Activated T-cell treated with anti-CD3 and anti-CD28 coated beads for 1 hour (primary cell): ENCODE measurements at places on chromosomes 2 and 18.

DNA sequence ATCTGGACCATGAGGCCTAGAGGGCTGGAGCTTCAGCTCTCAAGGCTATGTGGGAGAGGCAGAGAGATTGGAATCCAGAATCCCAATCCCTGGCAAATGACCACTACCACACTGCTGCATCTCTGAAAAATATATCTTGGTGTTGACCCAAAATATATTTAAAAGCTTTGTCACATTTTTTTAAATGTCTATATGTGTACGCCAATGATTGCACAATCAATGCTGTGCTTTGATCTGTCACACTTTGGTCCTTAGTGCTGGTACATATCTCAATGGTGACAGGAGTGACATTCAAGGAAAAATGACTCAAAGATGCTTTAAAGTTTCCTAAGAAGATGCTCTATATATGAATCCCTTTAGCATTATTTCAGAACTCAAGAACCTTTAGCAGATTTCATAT lies 31.7 kb upstream of the NEDD4L start:
- no peak for DNase-seq

- no peak for DNase-seq
Measured at GRCh38 chr2:202564226-202564625, 70.5 kb upstream of the FAM117B start.

DNA sequence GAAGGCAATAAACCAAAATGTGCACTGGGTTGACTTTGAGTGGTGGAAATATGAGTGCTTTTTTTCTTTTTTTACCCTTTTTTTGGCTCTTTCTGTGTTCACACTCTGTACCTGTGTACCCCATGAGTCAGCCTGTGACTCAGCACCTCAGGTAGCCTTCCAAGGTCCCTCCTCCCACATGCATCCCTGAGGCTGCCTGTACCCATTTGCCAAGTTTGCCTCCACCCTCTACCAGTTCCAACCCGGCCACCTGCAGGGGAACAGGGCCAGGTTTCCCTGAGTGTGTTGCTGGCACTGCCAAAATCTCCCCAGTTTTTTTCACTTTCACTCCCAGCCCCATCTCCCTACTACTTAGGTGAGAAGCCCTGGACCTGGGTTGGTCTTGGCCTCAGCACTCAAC lies 14.0 kb downstream of the CXCR1 start:
- DNase-seq, result no peak

GRCh38 chr18:6956495-6956894 lies 161.1 kb downstream of the LAMA1 start:
- no peak for DNase-seq

- DNase-seq, result no peak
Measured at GRCh38 chr2:184154438-184154837, 443.9 kb upstream of the ZNF804A start.

GRCh38 chr18:57959278-57959677 lies 84.7 kb upstream of the NEDD4L start:
- no peak for DNase-seq

DNA sequence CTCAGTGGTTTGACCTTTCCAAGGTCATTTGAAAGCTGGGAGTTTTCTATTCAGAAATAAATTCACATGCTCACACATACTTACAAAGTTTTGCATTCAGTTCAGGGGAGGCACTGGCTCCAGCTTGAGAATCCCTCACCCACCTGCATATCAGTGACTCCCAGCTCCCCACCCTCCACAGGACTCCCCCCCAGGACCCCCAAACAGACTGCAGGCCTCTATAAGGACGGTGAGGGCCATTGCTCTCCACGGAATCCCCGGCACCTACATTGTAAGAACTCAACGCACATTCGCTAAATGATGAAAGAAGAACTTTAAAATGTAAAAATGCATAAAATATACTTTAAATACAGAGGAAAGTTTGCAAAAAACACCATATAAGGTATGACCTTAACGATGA lies 97.2 kb upstream of the TEX51 start:
- DNase-seq, result no peak

DNA sequence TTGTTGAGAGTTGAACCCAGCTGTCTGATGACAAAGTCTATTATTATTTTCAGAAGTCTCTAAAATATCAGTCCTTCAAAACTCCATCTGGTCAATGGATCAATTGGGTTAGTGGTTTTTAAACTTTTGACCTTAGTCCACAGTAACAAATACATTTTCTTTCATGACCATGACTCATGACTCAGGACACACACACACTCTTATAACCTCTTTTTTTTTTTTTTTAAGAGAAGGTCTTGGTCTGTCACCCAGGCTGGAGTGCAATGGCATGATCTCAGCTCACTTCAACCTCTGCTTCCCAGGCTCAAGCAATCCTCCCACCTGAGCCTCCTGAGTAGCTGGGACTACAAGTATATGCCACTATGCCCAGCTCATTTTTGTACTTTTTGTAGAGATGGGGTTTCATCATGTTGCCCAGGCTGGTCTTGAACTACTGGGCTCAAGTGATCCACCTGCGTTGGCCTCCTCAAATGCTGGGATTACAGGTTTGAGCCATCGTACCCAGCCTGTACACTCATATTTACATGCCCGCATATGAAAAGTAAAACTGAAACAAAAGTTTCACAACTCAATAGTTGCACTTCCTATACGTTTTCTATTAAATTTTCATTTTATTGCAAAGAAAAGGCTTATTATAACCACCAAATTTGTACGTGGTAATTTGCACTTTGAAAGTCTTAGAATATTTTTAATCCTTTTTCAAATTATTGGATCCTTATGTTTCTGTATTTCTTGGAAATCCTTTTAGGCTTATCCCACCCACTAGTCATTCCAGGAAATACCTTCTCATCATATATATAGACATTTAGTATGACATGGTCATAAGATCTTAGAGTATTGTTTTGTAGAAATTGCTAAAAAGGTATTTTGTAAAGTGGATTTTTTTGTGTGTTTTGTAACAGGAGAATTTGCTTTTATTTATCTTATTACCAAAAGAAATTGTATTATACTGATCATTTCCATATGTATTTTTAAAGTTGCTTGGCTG lies 199.0 kb downstream of the LPIN1 start:
- no peak for DNase-seq

GRCh38 chr2:171836146-171836910 lies 57.7 kb downstream of the SLC25A12 start:
- no peak for DNase-seq

DNA sequence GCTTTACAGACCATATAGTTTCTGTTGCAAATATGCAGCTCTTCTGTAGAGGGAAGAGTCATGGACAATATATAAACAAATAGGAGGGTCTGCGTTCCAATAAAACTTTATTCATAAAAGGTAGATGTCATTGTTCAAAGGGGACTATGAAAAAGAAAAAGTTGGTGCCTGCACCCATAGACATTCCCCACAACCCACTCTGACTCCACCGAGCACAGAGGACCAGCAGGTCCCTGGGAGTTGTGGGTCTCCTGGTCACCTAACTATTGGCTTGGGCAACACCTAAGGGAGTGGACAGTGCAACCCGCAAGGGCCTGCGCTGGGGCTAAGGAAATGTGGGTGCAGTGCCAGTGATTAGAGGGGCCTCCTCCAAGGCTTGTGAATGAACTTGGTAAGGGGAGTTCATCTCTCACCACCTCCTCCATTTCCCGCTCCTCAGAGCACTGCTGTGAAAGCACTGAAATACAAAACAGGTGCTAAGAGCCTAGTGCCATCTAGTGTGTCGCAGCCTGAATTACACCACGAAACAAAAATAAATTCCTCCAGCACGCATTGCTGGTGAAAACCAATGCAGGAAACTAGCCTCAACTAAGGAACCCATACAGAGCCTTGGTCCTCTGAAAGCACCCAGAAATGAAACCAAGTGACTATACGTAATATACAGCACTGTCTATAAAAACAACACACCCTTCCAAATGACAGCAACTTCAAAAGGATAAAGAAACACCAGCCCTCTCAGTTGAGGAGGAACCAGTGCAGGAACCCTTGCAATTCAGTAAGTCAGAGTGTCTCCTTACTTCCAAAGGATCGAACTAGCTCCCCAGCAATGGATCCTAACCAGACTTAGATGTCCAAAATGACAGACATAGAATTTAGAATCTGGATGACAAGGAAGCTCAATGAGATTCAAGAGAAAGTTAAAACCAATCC lies 166.6 kb downstream of the RNF144A start:
- no peak for DNase-seq

- DNase-seq, result no peak
Measured at GRCh38 chr2:141329964-141330363, 800.9 kb downstream of the LRP1B start.
